ENCODE measurements at places on chromosomes 7 and 10.

GRCh38 chr10:91159254-91159783 is 61.1 kb upstream of the PCGF5 start:
- DNase-seq, result no peak

- DNase-seq, result no peak
Measured at GRCh38 chr7:118502235-118502634, 277.7 kb downstream of the ANKRD7 start.

- DNase-seq, result peak; percentile 60
Measured at GRCh38 chr10:43409385-43410109, 561 bp upstream of the HNRNPF start.

GRCh38 chr10:73552819-73553715 is 38.1 kb downstream of the USP54 start:
- no peak for DNase-seq

DNA sequence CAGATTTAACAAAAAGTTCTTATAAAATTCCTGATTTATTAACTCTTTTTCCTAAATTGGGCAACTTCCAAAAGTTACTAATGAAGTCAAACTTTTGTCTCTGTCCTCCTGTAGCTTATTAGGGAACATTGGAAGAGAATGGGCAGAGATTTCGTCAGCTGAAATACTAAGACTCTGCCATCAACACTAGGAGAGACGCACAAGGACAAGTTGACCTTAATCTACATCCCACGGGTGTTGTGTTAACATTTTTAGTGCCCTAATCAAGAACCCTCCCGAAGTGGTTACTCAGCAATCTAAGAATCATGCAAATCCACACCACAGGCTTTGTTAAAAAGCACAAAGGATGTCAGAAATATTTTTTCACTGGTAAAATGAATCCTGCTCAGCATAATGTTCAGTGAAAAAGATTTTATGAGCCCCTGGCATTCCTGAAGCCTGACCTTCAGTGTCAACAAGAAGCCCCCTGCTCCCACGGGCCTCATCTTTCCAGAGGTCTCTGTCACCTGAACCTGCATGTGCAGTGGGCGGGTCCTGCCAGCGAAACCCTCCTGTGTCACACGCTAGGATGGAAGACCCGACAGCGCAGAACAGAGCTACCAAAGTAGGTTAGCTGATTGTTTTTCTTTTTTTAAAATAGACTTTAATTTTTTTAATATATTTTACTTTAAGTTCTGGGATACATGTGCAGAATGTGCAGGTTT is 70.6 kb upstream of the AKR1E2 start:
- no peak for DNase-seq

GRCh38 chr10:70250961-70251680 is 17.9 kb upstream of the PPA1 start:
- DNase-seq, result no peak

- DNase-seq, result no peak
Measured at GRCh38 chr10:117502421-117503243, 39.9 kb upstream of the EMX2 start.

DNA sequence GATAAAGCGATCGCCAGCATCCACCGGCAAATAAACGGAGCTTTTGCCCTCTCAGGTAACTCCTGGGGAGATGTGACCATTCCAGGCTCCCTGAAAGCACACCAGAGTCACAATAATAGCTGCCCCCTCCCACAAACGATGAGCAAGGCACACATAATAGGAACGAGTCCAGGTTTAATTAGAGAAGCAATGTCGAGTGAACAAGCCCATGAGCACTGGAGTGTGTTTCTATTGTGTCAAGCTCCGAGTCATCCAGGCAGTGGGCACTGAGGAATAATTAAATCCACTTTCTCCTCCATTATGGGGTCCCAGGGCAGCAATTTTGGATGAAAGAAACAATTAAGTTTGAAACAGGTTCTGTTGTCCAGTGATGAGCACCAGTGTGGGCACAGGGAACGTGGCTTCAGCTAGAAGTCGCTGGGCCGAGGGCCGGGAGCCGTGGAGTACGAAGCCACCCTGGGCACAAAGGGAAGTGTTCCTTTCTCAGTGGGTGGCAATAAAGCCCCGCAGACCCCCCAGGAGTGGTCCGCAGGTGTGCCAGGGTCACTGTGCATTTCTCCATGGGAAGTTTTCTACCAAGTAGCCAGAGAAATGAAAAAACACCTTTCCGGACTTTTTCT is 12.0 kb downstream of the PNLIPRP2 start:
- DNase-seq, result no peak

GRCh38 chr10:133251388-133252222 is 13.9 kb downstream of the VENTX start:
- no peak for DNase-seq

DNA sequence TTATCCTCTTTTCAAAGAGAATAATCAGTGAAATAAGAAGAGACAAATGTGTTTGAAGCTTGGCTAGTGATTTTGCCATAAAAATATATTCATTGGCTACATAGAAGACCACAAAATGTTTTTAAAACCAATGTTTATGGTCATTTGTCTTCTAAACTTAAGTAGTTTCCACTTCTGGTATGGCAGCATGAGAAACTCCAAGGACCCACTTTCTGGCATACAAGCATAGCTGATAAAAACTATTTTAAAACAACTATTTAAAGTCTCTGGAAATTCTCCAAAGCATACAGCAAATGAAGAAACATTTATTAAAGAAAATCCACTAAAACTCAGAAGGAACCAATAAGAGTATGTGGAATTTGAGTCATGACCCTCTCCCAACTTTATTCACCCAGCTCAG is 89.2 kb upstream of the TOMM7 start:
- no peak for DNase-seq

DNA sequence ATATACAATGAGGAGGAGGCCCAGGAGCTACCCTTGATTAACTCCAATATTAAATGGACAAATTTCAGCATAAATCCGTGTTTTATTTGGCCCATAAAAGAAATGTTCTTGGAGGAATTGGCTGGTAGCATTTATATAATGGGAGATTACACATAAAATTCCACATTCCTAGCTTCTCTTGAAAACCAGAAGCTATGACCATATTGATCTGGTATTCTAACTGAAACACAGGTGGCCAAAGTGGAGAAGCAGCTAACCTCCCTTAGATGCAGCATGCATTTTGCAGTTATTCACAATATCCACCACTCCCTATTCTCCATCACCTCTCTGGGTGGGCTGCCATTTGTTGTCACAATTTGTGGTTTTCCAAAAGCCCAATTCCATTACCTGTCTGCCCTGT is 148.8 kb upstream of the CACNA2D1 start:
- DNase-seq, result no peak

- no peak for DNase-seq
Measured at GRCh38 chr7:94687076-94687475, 31.1 kb upstream of the SGCE start.

GRCh38 chr10:13882119-13882711 is 295.4 kb downstream of the PRPF18 start:
- DNase-seq, result no peak

- no peak for DNase-seq
Measured at GRCh38 chr7:77351539-77352004, 64.6 kb downstream of the GSAP start.

DNA sequence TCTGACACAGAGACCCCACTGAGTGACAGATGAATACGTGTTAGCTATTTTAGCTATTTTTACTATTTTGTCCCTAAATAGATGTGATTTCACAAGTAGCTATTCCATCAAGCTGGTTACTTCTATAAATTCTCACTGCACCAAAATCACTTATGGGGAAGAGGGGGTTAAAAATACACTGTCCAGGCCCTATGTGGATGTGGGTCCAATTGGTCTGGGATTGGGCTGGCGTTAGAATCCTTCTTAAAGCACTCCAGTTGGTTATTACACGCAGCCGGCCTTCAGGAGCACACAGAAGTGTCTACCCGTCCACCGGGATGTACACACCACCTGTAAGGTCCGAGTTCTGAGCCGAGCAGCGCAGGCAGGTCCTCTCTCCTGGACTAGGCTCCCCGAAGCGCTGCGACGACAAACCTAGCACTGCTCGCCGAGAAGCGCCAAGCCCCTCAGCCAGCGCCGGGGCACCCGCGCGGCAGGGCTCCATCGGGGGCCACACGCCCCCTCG is 222.3 kb upstream of the MKLN1 start:
- no peak for DNase-seq

DNA sequence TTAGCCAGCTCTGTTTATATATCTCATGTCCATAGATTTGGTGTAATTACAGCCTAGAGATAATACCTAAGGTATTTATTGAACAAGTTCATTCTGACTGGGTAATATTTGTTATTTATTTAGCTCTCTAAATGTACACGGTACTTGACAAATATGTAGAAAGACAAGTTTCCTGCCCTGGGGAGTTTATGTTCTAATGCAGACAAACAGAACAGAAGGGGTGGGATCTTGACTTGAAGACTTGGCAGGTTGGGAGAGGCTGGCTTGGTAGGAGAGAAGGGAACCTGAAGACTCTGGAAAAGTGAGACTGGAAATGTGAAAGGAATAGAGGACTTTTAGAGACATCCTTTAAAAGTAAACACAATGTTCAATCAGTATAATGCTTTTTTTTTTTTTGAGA is 97.7 kb upstream of the CDK6 start:
- no peak for DNase-seq

- DNase-seq, result peak; percentile 40
Measured at GRCh38 chr7:151077705-151078232, 2.8 kb downstream of the FASTK start.

GRCh38 chr7:18505870-18506460 is 10.4 kb downstream of the HDAC9 start:
- DNase-seq, result no peak

- peak; percentile 76 for DNase-seq
Measured at GRCh38 chr10:47311932-47312662, 10.2 kb upstream of the GDF2 start.

- DNase-seq, result no peak
Measured at GRCh38 chr10:37434091-37434490, 308.7 kb downstream of the ANKRD30A start.

- DNase-seq, result no peak
Measured at GRCh38 chr10:125448596-125448995, 234.4 kb downstream of the TEX36 start.

GRCh38 chr7:83276250-83276649 is 113.6 kb upstream of the PCLO start:
- DNase-seq, result no peak

- DNase-seq, result peak; percentile 63
Measured at GRCh38 chr10:71696628-71697326, 22.8 kb downstream of the C10orf105 start.

GRCh38 chr7:157551325-157552070 is 214.7 kb downstream of the DNAJB6 start:
- DNase-seq, result no peak

DNA sequence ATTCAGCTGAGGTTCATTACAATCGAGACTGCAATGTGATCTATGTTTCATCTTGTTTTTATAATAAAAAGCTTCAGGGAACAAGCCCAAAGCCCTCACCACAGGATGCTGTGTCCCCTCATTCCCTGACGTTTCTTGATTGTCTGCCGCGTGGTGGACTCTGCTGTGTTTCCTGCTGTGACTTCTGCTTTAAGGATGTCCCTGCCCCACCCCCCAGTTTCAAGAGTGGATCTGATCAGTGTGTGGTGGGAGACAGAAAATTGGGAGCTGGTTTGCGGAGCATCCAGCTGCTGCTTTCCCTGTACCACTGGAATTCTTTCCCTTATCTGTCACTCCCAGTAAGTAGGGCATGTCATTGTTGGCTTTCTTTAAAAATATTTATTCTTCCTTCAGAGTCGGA is 86.2 kb downstream of the CREM start:
- no peak for DNase-seq

DNA sequence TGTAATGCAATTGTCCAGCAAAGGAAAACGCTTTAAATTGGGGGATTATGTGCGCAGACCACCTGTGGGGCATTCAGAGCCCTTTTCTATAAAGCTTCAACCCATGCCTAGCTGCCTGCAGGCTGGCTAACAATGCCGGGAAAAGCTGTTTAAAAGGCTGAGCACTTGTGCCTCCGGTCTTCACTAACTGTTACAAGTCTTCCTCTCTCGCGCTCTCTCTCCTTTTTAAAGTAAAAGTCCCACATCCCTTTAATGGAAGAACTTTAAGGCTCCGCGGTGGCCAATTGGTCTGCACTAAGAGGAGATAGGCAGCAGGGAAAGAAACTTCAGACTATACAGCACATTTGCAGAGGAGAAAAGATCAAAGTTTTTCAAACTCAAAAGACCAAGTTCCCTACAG is 4.6 kb downstream of the FZD8 start:
- no peak for DNase-seq

DNA sequence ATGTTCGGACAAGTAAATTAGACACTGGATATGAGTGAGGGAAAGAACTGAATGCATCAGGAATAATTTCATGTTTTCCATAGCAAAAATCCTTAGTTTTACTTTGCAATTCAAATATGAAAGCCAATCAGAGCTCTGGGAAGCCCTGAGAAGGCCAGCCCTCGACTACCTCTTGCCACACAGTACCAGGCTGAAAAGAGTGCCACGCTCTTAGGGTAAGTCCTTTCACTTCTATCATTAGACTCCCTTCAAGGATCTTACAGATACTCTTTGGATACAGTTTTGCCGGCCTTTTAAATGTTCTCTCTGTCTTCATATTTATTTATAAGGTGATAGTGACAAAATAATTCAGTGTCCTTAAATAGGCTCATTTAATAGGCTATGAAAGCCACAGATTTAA is 1.9 kb downstream of the COBL start:
- DNase-seq, result no peak

DNA sequence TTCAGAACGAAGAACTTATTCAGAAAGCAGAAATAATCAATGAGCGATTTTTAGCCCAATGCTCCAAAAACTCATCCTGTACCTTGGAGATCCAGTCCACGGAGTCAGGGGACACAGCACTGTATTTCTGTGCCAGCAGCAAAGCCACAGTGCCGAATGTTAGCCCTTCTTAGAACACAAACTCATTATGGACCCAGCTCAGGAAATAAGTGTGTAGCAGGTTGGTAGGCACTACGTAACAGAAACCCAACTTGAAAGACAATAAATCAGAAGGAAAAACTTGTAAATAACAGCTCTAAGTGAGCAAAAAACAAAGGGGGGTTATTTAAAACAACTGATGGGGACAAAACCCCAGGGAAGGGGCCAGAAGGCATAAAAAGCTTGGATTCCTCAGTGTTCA is 112.0 kb upstream of the PRSS1 start:
- no peak for DNase-seq

DNA sequence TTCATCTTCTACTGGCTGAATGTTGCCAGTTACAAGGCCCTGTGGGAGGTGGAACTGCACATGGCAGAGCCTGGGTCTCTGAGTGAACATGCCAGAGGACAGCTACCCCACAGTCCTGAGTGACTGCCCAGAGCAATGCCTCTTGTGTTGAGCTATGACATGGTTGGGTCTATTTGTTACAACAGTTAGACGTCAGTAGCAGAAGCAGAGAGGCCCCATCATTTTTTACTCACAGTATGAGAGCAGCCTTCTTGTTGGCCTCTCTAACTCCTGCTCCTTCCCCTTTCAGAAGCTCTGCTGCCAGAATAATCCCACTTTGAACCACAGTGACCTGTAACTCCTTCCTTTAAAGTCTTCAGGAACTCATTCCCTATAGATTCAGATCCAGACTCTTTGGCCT is 30.8 kb upstream of the NRP1 start:
- no peak for DNase-seq

- DNase-seq, result peak; percentile 26
Measured at GRCh38 chr10:44952779-44953231, 6.8 kb upstream of the RASSF4 start.

GRCh38 chr7:99386584-99387238 is 12.2 kb downstream of the ARPC1B start:
- DNase-seq, result no peak

- DNase-seq, result no peak
Measured at GRCh38 chr10:66678521-66678920, 247.3 kb upstream of the LRRTM3 start.

Measured in left lobe of liver (tissue), 2 donors.